ENCODE measurements at places on chromosomes 11 and 22.

DNA sequence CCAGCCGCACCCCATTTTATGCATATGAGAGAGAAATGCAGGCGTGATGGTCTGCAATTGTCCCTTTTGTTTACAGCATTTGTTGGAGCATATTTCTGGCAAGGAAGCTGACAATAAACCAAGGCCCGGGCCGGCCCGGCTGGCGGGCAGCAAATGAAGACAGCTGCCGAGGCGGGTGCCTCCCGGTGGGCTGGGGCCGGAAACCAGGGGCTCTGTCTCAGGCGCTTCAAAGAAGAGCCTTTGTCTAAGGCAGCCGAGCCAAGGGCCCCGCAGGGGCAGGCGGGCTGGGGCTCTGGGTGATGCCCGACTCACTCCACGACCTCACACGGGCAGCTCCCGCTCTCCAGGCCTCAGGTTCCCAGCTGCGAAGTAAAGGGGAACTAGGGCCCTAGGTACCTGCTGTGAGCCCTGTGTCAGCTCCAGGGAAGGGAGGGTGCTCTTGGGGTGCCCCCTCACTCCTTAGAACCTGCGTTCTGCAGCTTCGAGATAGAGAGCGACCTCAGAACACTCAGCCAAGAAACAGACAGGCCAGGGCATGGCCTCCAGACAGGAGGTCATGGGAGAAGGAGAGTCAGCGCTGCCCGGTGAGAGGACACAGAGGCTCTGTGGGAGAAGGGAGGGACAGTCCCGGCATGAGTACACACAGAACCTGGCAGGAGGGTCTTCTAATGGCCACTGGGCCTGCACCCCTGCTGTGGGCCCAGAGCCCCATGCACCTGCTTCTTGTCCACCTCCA lies 2.4 kb downstream of the LINC01488 start:
- no peak for DNase-seq

DNA sequence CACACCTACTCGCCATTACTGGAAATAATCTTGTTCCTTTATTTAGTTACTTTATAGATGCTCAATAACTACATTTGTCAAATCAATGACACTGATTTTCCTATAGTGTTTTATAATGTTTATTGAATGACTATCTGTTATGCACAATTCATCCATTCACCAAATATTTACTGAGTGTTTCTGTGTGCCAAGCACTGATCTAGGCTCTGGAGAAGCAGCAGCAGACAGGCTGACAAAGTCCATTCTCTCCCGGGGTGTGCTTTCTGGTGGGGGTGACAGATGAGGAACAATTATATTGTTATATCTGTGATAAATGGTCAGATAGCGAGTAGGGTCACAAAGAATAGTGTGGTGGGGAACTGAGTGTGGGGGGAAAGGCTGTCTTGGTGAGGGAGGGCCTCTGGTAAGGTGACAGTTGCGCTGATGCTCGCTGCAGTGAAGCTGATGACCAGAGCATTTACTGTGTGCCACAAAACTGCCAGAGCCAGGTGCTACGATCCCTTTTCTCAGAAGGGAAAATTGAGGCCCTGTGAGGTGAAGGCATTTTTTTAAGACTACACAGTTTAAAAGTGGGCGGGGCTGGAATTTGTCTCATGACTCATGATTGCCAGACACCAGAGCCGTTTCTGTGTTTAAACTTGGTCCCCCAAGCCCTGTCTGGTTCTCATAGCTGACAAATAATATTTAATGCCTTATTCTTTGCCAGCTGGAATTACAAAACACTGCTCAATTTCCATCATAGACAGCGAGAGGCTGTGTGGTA lies 10.2 kb downstream of the PACS1 start:
- peak; percentile 44 for DNase-seq

- DNase-seq: no peak
Measured at GRCh38 chr22:43006753-43007152, 8.2 kb downstream of the PACSIN2 start.

- DNase-seq: no peak
Measured at GRCh38 chr22:20108757-20109230, 7.1 kb upstream of the RANBP1 start.

- DNase-seq: peak; percentile 23
Measured at GRCh38 chr11:130388607-130389205, 39.7 kb downstream of the ADAMTS8 start.

GRCh38 chr22:44287121-44287693 lies 25.5 kb downstream of the SHISAL1 start:
- no peak for DNase-seq

GRCh38 chr11:113773416-113774173 lies at the start of gene ZW10:
Gene ZW10, minus strand, starts transcription at chr11:113773692. Its CDS starts 26 bp downstream, at chr11:113773666.
- peak; percentile 90 for DNase-seq

DNA sequence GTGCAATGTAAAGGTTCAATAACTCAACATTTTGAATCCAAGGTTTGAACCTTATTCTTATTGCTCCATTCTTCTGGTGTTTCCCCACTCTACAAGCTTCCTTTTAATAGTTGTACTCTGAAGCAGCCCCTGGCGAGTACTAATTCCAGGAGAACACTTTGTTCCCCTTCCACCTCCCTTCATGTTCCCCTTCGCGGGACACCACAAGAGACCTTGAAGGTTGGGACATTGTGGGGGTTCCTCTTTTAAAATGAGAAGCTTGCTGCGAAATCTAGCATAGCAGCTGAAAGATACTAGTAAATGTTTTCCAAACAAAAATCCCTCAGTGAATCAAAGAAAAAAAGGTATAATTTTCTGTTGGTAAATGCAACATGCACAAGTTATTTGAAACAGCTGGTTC lies 626.3 kb upstream of the LRRC4C start:
- no peak for DNase-seq

DNA sequence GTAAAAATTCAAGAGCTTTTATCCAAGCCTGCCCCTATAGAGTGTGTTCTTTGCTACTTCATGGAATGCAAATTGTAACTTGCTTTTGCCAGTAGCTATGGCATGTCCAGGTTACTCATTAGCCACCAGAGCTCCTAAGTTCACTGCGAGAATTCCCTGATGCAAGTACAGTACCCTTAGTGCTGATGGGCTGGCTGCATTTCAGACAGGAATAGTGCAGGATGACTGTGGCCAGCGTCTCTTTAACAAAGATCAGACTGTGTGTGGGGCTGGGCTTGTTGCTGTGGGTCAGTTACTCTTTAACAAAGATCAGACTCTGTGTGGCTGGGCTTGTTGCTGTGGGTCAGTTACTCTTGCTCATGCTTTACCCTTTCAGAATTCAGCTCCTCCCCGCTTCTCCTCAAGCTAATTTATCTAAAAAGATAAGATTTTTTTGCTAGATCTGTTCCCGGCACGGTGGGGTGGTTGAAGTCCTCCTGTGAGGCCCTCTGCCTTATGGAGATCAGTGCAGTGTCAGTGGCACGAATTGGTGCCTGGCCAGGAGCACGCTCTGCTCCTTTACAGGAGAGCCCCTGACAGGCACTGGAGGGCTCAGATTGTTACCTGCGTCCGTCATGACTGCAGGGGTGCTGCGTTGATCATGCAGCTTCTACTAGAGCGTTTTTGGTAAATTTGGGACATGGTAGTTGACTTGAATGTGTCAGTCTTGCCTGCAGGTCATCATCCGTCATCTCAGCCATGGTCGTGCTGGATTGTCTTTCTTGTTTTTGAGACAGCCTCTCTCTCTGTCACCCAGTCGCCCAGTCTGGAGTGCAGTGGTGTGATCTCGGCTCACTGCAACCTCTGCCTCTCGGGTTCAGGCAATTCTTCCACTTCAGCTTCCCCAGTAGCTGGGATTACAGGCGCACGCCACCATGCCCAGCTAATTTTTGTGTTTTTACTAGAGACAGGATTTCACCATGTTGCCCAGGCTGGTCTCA lies 27.0 kb downstream of the AP2A2 start:
- no peak for DNase-seq

GRCh38 chr11:121419836-121420235 lies 32.3 kb upstream of the SORL1 start:
- no peak for DNase-seq

DNA sequence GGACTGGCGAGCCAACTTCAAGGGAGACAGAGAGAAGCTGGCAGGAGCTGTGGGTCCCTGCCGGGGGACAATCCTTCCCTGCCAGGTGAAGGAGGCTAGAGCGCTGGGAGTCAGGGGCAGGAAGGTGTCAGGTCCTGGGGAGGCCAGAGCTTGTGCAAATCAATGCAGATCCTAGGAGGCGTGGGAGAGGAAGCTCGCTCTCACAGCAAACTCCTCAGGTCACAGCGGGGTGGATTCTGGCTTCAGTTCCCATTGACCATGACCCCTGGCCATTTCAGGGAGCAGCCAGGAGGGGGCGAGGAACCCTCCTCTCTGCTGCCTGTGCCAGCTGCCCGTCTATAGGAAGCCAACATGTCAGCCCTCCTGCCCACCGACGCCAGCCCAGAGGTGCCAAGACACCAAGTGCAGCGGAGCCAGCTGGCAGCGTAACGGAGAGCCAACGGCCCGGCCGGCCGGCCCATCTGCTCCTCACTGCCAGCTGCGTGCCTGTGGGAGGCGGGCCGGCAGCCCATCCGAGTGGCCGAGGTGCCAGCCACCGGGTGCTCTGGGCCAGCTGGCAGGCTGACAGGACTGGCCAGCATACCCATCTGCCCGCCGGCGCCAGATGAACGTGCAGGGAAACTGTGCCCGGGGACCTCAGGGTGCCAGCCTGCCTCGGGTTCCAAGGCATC lies 374.8 kb downstream of the MIAT start:
- no peak for DNase-seq

DNA sequence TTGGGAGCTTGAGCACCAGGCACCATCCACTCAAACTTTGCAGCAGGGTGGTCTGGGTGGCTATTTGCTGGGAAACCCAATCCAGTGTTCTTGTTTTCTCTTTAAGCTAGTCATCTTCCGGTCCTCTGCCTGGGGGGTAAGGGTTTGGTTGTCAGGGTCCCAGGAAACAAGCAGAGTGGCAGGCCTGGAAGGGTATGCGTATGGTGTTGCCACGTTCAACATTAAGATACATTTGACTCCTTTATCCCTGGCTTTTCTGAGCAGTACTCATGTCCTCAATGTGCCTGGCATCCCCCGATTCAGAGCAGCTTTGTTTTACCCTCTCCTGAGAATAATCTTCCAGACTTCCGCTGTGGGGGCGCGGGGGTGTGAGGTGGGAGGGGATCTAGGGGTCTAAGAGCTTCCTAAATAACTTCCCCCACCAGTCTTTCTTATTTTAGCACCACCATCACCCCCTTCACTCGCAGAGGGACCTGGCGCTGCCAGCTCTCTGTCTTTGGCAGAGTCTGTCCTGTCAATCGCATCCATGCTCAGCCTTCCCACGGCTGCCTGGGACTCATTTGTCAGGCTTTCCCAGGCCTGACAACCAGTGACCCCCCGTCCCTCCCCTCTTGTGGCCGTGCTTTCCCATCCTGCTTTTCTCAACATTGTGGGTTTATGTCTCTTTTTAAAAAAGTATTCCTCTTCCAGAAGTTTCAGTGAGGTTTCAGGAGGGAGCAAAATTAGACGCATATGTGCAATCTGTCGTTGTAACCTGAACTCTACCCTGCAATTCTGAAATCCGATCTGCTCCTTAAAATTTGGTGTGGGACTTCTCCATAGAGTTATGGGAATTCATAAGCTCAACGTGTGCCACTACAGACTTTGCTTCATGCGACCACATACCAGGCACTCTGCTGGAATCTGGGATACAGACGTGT lies 27.0 kb upstream of the RBFOX2 start:
- DNase-seq: no peak

DNA sequence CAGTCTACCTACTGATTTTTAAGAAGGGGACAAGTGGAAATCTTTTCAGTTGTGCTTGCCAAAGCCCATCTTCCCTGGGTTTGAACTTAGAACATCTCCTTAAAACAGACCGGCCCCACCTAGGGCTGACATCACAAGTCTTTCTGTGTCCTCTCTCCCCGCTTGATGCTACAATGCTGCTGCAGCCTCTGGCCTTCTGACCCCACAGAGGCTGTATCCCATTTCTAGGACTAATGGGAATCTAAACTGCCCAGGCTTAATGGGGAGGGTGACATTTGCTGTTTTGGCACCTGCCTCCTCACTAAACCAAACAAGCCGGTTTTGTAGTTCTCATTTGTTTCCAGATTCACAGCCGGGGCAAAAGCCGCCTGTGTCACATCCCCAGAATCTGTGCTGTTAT lies 121.3 kb upstream of the CADM1 start:
- DNase-seq: no peak

DNA sequence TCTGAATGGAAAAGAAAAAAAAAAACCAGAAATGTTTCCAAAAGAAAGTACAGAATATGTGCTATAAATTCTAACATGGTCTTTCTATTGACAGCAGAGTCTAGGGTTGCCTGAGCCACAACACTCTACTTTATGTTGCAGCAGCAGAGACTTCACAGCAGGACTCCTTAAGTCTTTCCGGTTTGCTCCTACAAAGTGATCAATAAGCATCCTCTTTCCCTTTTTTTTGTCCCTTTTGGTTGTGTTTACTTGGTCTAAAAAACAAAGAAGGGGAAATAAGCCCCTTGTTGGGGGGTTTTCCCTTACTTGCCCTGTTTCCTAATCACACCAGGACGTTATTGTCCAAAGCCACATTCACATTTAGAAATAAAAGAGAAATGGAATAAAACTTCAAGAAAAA lies 163.1 kb upstream of the MPPED2 start:
- no peak for DNase-seq

GRCh38 chr11:584287-584686 lies 8.0 kb downstream of the PHRF1 start:
- no peak for DNase-seq

GRCh38 chr11:102780491-102780918 lies at the start of gene MMP10:
Gene MMP10, minus strand, starts transcription at chr11:102780628. Its CDS starts 37 bp downstream, at chr11:102780591.
- no peak for DNase-seq

GRCh38 chr11:35235936-35236666 lies 97.1 kb downstream of the CD44 start:
- peak; percentile 65 for DNase-seq

- no peak for DNase-seq
Measured at GRCh38 chr22:31235081-31235480, 23.0 kb downstream of the LIMK2 start.

- no peak for DNase-seq
Measured at GRCh38 chr11:17541330-17541885, 2.8 kb downstream of the USH1C start.

DNA sequence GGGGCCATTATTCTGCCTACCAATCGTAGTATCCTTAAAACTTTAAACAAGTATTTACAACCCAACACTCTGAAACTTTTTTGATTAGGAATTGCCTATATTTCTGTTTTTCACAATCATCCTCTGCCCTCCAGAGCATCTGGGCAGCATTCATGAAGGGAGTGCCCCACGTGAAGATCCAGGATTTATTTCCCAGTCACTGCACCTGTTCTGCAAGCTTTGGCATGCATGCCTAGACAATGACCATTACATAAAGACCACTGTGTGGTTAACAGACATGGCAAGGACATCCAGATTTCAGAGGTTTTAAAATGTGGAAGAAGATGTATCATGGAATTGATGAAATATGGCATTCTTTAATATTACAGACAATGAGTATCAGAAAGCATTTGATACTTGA lies 1083.8 kb downstream of the TBC1D22A start:
- no peak for DNase-seq

- DNase-seq: no peak
Measured at GRCh38 chr11:70951139-70951804, 301.1 kb downstream of the SHANK2 start.
